NCI-H460 (cell line): ENCODE measurements at places on chromosomes 11 and 22.

GRCh38 chr22:40325315-40325714 is 21.0 kb upstream of the ADSL start:
- DNase-seq: no peak

GRCh38 chr22:47155131-47155885 is 392.9 kb downstream of the TBC1D22A start:
- DNase-seq: no peak

- no peak for DNase-seq
Observed at GRCh38 chr11:65627202-65627601, 10.7 kb upstream of the SIPA1 start.

DNA sequence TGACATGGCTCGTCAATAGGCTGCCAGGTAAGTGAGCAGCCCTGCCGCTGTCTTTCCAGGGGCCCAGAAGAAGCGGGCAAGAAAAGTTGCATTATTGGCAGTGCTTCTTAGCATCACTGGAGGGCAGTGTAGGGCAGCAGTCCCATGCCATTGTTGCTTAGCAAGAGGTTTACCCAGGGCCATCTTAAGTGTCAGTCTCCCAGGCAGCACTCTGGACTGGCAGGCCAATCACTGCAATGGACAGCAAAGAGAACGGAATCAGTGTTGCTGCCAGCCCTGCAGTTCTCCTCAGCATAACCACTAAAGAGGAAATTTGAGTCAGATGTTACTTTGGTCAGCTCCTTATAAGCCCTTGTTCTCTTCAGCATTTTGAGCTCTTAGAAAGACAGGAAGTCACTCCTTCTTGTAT is 13.4 kb upstream of the GRK2 start:
- DNase-seq: no peak

DNA sequence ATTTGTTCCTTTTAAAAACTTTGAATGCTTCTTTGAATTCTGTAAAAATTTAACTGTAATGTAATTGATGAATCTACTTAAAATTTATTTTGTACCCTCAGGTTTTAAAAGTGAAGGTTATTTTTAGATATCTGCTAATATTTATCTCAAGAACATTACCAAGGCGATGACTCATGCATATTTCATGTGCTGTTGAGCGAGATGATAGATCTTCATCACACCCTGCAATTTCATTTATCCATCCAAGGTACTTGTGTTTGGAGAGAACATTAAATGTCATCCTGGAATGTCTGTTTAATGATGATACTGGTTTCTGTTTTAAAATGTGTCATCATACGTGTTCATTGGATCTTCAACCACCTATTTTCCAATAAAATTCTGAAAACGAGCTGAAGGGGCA is 6.7 kb upstream of the OOSP4A start:
- DNase-seq: no peak

- no peak for DNase-seq
Observed at GRCh38 chr11:133619397-133619796, 87.1 kb upstream of the OPCML start.

DNA sequence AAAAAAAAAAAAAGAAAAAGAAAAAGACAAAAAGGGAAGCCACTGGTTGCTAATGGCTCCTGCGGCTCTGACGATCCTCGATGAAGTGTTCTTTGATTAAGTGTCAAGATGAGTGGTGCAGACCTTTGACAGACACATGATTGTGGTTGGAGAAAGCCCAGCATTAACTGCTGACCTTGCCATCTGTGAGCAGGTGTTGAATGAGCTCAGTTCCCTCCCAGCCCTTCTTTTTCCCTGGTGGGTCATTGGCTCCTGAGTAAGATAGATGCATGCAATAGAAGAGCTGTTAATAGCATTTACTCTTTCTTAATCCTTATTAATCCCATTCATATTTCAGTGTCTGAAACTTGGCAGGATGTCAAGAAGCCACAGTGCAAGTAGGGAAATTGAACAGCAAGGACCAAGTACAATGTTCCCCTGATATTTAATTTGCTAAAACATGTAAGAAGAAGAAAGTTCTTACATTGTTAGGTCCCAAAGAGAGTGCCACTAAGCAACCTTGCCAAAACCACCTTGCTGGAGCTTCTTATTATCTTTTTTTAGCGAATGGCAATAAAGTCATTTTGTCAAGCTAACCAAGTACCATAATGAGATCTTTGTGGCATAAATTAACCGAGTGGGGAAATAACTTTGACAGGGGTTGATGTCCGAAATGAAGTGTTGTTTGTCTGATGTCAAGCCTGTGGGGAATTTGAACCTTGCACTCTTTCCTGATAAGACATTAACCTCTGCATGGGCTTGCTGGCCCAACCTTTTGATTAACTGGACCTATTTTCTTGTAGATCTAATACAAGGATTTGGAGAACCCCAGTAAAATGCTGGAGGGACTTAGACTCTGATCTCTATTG is 113.7 kb downstream of the PTPRJ start:
- DNase-seq: no peak

DNA sequence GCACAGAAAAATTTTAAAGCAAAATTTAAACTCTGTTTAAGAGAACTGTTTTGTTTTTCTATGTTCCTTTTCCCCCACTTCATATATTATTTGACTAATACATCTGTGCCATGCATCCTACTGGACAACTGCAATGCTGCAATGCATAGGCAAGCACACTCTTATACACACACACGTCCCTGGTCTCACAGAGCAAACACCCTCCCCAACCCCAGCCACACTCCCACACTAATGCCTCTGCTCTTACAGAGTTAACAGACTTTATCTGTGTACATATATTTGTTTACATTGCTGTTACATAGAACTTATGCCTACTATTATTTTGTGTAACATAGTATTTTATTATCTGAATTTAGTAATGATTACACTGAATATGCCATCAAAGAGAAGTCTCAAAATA is 25.5 kb upstream of the CTSC start:
- DNase-seq: no peak
